ENCODE measurements at places on chromosomes 16 and 17.

DNA sequence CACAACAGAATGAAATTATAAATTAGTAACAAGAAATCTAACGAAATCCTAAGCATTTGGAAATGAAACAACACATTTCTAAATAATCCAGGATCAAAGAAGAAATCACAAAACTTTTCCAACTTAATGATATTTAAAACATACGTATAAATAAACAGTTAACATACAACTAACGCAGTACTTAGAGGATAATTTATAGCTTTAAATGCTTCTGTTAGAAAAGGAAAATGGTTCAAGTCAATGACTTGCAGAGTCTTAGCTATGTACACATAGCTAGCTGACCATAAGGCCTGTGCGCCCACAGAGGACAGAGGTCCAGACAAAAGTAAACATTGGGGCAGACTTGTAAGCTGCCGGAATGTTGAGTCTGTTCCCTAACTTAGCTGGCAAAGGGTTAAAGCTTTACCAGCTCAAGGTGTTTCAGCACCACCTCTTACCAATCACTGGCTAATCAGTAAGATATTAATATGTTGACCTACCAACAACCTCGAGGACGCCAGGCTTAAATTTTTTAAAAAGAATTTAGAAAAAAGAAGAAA, 84.6 kb downstream of the PARN start:
- no peak for DNase-seq

DNA sequence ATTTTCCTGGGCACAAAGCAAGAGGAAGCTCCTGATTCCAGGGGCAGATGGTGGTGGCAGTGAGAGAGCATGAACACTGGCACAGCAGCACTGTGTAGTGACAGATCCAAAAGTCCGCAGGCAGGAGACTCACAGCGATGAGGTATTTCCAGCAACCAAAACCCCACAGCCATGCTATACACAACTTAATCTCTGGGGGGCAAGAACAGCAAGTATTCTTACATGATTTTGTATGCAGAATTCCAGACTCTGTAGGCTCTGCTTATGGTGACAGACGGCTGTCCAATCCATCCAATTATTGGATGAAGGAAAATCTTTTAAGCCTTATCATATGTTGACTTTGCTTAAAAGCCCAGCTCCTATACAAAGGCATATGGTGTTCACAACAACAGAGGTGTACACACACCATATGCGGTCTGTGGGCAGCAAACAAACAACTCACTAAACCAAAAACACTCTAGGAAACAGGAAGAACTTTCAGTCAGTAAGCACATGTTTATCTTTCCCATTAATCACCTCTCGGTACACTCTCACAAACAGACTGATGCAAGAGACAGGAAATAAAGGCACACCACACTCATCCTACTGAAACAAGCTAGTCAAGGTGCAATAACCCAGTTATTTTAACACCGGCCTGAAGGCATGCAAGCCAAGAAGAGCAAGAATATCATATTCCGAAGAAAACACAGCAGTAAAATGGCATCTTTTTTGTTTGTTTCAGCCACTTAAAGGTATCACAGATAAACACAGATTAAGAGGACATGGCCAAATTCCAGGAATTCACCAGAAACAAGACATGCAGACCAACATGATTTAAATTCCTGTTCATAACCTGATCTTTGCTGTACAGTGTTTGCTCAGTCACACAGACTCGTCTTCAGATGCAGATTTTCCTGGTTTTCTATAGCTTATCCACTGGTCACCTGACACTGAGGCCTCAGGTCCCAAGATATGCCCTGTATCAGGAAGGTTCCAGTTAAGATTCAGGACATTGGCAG, 47.8 kb downstream of the ERN1 start:
- DNase-seq = no peak

DNA sequence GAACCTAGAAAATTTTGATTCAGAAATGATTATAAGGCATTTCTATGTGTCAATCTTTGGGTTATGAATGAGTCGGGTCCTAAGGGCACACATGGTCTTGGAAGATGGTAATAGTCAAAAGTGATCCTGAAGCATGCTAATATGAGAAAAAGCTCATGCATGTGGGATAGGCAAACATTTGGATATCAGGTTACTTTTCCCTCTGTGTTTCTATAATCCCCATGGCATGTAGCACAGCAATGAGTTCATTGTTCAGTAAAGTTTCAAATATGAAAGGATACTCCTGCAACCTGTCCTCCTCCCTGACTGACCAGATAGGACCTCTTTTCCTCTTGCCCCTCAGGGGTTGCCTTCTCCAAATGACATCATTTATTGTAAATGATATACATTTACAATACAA, 249.9 kb upstream of the MON1B start:
- DNase-seq = no peak

DNA sequence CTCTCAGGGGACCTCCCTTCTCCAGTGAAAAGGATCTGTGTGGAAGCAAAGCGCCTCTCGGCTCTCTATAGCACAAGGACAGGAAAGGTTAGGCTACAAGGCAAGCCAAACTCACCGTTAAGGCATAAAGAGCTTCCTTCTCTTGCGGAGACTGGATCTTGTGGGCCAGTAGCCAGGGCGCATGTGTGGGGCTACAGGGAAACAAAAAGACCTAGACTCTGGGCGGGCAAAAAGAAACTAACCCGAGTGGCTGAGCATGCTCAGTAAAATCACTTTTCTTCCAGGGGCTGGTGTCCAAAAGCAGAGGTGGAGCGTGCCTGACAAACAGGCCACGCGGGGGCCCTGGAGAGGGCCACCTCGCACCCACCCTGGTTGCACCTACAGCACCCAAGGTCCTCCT, 16.1 kb downstream of the GGA2 start:
- no peak for DNase-seq

DNA sequence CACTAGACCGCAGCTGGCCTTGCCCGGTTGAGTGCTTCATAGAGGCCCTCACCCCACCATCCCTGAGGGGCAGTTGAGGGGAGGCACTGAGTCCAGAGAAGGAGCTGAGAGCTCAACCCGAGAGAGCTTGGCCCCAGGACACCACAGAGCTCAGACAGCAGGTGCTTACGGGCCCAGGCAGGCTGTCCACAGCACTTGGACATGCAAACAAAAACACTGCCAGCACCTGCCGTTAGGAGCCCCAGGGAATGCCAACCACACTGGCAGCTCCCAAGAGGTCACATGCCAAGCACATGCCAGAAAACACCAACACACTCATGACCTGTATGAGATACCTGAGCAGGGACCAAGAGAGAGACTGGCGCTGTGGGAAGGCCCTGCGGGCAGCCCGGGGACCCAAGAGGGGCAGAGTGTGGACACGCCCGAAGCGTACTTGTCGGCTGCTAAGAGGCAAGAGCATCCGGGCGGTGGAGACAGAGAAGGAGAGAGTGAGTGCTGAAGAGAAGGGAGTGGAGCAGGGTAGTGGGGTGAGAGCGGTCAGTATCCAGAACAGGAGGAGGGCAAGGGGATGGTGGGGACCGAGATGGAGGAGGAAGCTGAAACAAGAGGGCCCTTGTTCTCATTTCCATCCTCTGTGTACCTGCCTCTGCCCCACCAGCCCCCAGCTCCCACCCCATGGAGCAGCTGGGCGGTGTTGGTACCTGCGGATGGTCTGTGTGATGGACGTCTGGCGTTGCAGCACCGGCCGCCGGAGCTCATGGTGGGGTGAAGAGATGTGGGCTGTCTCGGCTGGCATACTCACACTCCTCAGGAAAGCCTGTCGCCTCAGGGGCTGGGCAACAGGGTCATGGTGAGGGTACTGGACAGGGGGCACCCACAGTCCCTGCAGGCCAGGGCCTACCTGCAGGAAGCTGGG, 8.2 kb downstream of the RHBDF1 start:
- no peak for DNase-seq

DNA sequence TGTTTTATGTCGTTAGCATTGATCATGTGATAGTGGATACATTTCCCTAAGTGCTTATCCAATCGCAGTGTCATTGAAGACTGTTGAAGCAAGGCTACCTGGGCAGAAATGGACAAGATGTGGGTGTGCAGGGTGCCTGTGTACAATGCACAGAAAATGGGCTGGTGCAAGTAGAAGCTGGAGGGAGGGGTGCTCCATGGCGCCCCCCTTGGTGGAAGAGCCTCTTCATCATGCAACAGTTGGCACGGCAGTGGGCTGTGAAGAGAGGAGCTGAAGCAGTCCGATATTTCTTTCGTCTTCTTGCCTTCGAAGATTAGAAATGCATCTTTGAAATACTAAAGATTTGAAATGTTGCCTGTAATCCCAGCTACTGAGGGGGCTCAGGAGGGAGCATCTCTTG, 100.5 kb downstream of the PLCG2 start:
- no peak for DNase-seq

GRCh38 chr16:87410968-87411367, 18.8 kb downstream of the MAP1LC3B start:
- no peak for DNase-seq

DNA sequence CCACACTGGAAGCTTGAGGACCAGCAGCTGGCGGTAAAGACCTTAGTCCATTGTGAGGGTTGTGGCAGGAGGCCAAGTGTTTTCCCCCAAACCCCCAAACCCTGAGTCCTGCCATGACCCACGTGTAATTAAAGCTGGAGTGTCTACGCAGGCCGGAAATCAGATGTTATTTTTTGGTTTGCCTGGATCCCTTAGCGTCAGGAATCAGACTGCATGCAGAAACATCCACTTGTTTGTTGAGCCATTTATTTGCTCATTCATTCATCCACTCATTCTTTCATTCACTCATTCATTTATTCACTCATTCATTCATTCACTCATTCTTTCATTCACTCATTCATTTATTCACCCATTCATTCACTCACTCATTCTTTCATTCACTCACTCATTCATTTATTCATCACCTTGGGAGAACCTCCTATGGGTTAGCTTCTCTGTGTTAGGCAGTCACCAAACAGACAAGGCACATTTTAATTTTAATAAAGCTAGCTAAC, 313.1 kb downstream of the MAF start:
- no peak for DNase-seq

- DNase-seq = no peak
Observed at GRCh38 chr17:7282752-7283321, 1.3 kb downstream of the SLC2A4 start.

DNA sequence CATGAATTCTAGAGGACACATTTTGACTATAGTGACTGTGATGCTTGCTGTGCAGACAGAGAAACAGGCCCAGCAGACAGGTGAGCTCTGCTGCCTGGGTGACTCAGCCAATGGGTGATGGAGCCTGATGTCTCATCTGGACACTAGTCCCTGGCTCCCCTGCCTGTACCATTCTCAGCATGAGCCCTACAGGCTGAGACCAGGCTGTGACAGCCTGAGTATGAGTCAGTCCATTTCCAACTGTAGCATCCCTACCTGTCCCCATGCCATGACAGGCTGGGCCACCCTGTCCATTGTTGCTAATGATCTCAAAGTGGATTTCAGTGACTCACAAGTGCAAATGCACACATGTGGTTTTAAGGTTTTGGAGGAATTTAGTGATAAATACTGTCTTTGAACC, 102.5 kb upstream of the EEF2KMT start:
- no peak for DNase-seq

DNA sequence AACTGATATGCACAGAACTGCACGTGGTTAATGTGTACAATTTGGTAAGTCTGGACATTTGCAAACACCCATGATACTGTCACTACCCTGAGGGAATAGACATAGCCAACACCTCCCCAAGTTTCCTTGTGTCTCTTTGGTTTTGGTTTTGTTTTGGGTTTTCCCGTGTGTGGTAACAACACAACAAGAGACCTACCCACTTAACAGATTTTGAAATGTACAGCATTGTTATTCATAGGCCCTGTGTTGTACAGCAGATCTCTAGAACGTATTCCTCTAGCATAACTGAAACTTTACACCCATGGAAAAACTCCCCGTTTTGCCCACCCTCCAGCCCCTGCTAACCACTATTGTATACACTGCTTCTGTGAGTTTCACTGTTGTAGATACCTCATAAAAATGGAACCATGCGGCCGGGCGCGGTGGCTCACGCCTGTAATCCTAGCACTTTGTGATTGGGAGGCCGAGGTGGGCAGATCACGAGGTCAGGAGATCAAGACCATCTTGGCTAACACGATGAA, 76.3 kb upstream of the TBC1D3K start:
- no peak for DNase-seq

DNA sequence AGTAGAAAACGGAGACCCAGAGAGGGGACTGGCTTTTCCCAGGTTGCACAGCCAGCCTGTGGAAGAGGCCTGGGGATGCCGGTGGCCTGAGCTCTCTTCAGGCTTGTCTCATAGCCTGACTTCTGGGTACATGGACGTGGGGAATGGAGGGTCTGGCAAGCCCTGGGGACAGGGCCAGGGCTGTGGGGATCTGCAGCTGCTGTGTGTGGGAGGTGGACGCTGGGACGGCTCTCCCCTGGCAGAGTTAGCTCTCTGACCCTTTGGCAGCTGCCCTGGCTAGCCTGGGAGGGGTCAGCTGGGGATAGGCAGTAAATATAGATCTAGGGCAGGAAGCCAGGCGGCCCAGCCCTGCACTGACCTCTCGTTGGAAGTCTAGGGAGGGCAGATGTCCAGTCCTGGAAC, 20.5 kb downstream of the SLC4A1 start:
- DNase-seq = no peak

DNA sequence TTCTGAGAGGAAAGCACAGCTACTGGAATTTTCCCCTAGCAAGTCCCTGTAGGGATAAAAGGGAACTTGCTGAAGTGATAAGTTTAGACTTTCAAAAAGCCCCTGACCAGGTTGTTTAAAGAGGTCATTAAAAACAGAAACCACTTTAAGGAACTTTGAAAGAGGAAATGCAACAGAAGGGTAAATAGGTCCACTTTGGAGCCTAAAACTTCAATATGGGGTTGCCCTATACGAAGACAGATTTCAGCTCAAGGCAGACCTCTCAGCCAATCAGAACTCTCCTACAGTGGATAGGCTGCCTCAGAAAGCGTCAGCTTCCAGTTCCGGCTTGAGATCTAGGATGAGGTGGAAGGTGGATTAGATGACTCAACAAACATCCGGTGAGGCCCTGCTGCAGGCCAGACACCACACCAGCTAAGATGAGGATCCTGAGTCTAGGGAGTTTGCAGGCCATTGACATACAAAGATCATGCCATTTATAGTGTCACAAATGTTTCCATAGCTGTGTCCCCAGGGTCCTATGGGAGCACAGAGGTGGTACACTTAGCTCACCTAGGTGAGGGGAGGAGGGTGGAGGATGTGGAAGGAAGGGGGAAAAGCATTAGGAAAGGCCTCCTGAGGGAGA, 7.9 kb upstream of the MFSD6L start:
- no peak for DNase-seq

- no peak for DNase-seq
Observed at GRCh38 chr16:72469932-72470331, 298.0 kb upstream of the PMFBP1 start.

DNA sequence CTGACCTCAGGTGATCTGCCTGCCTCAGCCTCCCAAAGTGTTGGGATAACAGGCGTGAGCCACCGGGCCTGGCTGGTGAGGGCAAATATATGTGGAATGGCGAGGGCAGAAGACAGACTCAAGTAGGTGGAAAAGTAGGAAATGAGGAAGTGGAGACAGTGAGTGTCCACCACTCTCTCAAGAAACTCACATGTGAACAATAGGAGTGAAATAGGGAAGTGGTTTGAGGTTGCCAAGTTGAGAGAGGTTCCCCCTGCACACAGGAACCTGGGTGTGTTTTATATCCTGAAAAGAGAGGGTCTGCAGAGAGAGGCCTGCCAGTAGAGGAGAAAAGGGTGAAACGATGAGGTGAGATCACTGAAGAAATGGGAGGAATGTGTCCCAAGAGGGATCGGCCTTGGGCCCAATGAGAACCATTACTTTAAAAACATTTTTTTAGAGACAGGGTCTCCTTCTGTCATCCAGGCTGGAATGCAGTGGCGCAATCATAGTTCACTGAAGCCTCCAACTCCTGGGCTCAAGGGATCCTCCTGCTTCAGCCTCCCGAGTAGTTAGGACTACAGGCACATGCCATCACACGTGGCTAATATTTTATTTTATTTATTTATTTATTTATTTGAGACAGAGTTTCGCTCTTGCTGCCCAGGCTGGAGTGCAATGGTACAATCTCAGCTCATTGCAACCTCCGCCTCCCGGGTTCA, 17.1 kb upstream of the CORO1A start:
- no peak for DNase-seq
